ENCODE measurements at places on chromosomes 4 and X. TPM values are rescaled to one million over a fixed set of nuclear protein-coding genes. Genes with fewer than 3 reads are reported as not detected.

The SMPX gene
- not detected for total RNA-seq

The GPR119 gene
- total RNA-seq, result not detected

The STPG2 gene
- not detected for total RNA-seq

The HPRT1 gene
- total RNA-seq, result 12.6 TPM

The SLITRK2 gene
- total RNA-seq, result 1.3 TPM

The SOWAHB gene
- total RNA-seq, result not detected

The RAB39B gene
- total RNA-seq, result not detected

The MTTP gene
- total RNA-seq, result 1.0 TPM

The HSPA4L gene
- 1.0 TPM for total RNA-seq

The GRIPAP1 gene
- 20.7 TPM for total RNA-seq

The SLC10A4 gene
- total RNA-seq, result not detected

The CXorf65 gene
- not detected for total RNA-seq
